ENCODE measurements at places on chromosomes 2 and 18.

DNA sequence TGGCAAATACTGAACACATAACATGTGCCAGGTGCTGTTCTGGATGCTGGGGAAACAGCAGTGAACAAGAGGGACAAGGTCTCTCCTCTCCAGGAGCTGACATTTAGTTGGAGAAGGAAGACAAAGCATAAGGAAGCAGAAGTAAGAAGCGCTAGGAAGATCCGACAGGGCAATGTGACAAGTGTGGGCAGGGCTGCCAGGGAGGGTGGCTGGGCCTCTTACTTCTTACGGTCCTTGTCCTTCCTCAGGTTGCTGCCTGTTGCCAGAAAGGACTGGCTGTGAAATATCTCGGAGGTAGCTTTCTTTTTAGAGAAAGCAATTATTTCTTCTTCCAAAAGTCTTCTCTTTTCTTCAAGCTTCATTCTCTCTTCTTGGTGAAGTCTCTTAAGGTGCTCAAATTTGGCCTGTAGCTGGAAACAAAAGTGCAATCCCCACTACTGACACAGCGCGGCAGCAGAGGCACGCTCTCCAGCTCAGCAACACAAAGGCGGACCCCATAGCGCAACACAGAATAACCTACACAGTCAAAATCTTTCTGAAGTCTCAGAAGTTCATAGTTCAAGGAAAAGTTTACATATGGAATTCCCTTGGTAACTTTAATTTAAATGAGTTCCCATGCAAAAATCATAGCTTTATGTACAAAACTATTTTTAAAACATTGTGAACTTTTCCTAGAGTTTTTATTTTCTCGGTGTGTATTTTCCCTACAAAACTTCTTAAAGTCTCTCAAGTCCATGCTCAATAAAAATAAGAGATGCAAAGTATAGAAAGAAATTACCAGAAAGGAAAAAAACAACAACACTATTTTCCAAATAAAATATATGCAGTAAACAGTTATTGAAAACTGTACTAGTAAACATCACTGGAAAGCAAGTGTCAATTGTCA lies 67.7 kb downstream of the SEPTIN10 start:
- DNase-seq: peak; percentile 6

DNA sequence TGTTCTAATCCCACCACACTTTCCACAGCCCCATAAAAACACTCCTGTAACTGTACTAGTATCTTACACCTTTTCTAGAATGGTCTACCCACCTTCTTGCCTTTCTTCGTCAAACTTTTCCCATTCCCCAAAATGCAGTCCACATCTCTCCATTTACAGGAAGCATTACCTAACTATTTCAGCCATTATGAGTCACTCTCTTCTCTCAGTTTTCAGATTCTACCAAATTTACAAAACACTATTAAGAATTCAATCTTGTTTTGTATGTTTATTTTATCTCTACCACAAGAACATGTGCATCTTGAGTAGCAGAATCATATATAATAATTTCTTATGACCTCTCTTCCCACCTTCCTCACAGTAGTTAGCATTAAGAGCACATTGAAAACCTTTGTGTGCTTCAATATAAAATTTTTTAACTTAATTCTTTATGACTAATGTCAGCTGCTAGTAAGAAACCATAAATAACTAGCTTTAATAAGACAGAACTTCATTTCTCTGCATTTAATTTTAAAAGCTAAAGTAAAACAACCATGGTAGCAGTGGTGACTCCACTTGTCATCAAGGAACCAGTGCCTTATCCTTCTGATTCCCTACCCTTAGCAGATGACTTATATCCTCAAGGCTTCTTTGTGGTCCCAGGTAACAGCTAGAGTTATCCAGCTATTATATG lies 56.6 kb upstream of the MAP2 start:
- no peak for DNase-seq

DNA sequence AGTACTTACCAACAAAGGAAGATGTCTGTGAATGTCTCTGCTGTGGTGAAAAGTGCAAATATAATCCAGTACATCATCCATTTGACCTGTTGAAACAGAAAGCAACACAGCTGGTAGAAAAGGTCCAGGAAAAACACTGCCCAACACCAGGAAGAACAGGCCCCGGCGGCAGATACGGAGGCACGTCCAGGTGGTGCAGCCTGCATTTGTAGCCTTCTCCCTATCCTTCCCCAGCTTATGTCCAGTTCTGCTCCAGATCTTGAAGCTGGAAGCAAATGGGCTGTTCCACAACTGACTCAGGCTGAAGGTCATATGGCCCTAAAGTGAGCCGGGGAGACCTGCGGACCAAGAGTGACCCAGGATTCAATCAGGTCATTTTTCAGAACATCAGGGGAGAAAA lies 64.7 kb downstream of the MRPL35 start:
- no peak for DNase-seq

DNA sequence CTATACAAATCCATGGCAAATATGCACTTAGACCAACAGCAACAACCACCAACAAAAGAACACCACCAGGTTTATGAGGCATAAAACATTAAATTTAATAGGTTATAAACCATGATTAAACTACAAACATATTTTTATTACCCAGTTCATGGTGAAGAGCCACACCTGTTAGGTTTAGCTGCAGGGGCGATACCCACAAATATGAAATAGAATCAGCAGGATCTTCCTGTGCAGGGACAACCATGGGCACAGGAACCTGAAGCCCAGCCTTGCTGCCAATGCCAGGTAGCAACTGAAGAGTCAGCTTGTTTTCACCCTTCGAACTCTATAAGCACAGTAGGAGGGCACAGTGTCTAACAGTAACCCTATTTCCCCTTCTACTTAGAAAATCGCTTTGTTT lies 675.0 kb downstream of the SATB2 start:
- DNase-seq: no peak

GRCh38 chr18:26780520-26781325 lies 84.8 kb downstream of the AQP4 start:
- no peak for DNase-seq

Data from NCI-H748 treated with DMSO at 0.1 percent for 48 hours (cell line).